ENCODE measurements at places on chromosomes 2 and 18.

DNA sequence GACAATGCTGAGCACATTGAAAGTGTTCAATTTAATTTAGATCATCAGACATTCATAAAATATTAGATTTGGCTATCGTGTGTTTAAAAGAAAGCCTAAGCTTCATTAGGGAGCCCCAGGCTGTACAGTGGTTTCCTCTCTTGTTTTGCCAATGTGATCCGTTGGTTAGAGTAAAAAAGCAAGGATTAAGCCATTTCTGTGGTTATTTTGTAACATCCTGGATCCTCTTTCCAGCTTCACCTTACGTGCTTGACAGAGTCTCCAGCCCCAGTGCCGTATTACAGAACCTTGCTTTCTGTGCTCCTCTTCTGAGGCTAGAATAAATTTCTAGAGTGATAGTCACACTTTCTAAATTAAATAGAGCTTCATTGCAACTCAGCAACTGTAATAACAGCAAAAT is 289.3 kb upstream of the LINC00305 start:
- DNase-seq: no peak

- no peak for DNase-seq
Observed at GRCh38 chr2:64012115-64012514, 7.1 kb downstream of the VPS54 start.

- no peak for DNase-seq
Observed at GRCh38 chr18:44537526-44537925, 143.2 kb upstream of the SETBP1 start.

GRCh38 chr2:129653246-129653645 is 326.2 kb upstream of the RAB6C start:
- no peak for DNase-seq

- no peak for DNase-seq
Observed at GRCh38 chr2:7601990-7602389, 684.8 kb downstream of the RNF144A start.

GRCh38 chr2:106053116-106053515 is 141.0 kb downstream of the UXS1 start:
- DNase-seq: no peak

GRCh38 chr2:32375228-32375892 is 18.5 kb downstream of the BIRC6 start:
- DNase-seq: no peak

DNA sequence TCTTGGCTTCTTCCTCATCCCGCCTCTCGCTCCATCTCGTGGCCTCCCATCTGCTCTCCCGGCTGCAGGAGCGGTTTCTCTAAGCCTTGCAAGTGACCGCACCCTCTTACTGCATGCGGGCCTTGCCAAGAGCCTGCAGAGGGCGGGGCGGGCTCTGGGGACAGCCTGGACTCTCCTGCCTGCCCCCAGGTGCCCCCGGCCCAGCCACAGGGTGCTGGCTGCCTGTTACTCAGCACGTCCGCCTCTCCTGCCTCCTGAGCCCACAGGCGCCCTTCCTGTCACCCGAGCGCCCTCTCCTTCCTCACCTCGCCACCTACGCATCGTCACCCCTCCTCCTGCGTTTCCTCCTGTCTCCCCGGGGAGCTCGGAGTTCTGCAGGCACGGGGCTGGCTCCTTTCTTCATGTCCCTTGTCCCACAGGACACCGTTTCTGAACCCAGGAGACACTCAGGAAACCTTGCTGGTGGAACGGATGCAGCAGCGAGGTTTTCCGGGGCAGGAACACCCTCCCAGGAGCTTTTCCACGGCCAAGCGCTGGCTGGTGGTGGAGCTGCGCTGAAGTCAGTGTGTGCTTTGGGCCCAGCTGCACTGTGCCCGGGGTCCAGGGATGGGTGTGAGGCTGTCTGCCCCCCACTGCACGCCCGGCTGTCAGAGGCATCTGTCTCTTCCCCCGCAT is 28.5 kb downstream of the HPCAL1 start:
- DNase-seq: peak; percentile 67

DNA sequence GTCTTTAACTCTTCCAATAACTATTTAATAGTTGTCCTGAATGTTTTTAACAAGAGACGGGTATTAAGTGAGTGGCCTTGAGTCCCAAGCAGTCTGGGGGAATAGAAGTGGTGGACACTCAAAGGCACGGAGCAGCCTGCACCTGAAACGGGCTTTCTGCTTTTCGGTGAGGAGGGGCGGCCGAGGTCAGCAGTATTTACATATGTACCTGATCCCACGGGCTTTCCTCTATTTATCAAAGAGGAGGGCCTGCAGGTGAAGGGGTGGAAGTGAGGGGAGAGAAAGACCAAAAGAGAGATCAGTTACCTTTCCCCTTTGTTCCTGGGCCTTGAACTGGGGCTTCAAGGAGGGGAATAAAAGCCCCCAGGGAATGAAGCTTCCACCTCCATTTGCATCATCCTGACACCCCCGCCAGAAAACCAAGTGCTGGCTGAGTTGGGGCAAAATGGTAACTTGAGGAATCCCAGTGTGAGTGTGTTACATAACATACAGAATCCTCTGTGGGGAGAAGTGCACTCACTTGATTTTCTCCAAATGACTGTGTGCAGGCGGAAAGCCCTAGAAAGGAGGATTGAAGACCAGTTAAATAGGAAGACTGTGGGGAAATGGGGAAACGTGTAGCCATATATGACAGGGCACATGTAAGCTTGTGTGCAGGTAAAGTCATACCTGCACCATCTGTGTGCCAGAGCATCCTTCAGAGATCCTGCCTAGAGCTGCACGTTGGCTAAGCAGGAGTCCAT is 12.4 kb downstream of the POU3F3 start:
- no peak for DNase-seq

DNA sequence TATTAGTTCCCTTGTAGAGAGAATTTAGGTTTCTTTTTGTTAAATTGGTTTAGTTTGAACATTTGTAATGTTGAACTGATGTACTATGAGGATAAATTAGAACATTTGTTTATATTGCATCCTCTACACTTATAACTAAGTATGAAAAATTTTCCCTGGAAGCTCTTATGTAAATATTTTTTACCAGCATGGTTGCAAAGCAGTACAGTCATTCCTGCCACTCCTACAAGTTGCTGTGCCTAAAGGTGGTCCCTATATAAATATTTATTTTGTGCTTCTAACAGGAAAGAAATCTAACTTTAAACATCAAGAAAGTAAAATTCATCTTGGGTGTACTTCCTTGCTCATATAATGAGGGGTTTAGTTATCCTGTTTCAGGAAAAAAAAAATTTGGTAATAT is 14.2 kb downstream of the TWSG1 start:
- no peak for DNase-seq

DNA sequence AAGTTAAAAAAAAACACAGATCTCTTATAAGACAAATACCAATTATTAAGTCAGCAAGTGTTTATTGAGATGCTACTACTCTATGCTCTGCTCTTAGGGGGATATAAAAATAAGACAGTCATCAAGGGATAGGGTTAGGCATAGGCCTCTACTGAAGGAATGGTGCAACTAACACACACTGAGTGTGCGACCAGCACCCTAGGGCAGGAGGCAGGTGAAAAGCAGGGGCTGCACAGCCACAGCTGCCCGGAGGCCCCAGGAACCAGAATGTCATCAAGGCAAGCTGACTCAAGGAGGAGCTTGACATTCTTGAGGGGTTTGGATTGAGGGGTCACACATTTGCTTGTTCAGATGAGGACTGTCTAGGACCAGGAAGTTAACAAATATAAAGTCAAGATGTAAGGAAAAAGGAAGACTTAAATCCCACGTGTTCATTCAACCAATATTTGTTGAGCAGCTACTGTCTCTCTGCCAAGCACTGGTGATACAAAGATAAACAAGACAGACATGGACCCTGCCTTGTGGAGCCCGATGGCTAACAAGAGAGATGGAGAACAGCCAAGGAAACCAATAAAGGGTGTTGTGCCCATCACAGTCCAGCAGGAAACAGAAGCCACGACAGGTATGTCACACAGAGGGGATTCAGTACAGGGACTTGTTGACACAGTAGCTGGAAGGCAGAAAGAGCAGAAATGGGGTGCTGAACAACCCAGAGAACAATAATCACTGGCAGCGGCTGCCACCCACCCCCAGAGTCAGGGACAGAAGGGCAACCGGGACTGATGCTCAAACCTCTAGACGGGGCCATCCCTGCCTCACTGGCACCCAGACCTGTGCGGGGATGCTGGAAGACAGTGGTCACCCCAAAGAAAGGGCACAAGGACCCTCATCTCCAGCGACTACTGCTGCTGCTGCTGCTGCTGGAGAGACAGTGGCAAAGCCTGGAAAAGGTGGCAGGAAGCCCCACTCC is 45.8 kb upstream of the MAL start:
- DNase-seq: no peak

DNA sequence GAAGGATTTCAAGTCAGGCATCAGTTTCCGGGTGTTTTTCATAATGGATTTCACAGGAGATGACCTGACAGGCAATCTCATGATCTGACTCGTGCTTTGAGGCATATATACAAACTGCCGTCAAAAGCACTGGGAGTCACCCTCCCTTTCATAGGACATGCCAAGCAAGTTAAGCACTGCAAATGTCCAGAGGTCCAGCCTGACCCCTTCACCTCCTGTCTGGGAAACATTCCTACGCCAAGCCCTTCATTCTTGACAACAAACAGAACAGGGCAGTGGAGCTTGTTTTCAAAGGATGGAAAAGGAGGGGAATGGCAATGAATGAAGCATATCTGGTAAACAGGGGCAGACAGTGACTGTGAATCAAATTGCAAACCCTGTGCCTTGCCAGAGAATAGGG is 963.6 kb downstream of the BCL11A start:
- DNase-seq: no peak

- DNase-seq: no peak
Observed at GRCh38 chr2:199902486-199903110, 8.5 kb upstream of the C2orf69 start.

- DNase-seq: no peak
Observed at GRCh38 chr2:173076581-173077345, 1.1 kb downstream of the MAP3K20 start.

- DNase-seq: no peak
Observed at GRCh38 chr2:72923833-72924352, 6.6 kb downstream of the EMX1 start.

- DNase-seq: no peak
Observed at GRCh38 chr2:239279508-239280295, 121.1 kb downstream of the HDAC4 start.

GRCh38 chr18:47750889-47751423 is 179.5 kb downstream of the SMAD2 start:
- no peak for DNase-seq

- peak; percentile 82 for DNase-seq
Observed at GRCh38 chr2:8836971-8837794, at the start of gene KIDINS220. KIDINS220 (minus strand) TSS chr2:8837613; CDS start chr2:8827093, 10,520 bp downstream.
